Naive thymus-derived CD4-positive, alpha-beta T cell (primary cell): ENCODE measurements at places on chromosomes 6 and 20. TPM values are rescaled to one million over a fixed set of nuclear protein-coding genes. Genes with fewer than 3 reads are reported as not detected.

GRCh38 chr6:21593927-21594415, 420 bp downstream of the SOX4 start:
- no peak for DNase-seq

GRCh38 chr6:69398311-69398710, 398.5 kb downstream of the LMBRD1 start:
- DNase-seq, result no peak

DNA sequence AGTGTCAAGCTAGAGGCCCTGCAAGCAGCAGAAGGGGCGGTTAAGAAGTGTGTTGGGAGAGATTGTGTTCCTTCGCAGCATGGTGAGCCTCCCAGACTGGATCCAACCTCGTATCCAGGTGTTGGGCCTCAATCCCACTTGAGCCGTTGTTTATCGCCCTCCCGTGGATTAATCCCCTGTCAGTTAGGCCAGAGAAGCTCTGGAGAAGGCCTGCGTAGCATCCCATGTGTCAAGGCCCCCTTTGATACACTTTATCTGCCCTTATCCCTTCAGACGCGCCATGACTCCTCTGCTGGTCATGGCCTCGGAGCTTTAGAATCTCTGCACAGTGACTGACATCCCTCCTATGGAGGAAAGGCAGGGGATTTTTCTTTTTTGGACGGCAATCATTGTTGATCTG, 181.0 kb downstream of the ZFP64 start:
- DNase-seq, result no peak

GRCh38 chr20:54293526-54293925, 85.6 kb downstream of the PFDN4 start:
- DNase-seq, result no peak

GRCh38 chr20:4813863-4814695, 92.4 kb downstream of the PRND start:
- peak; percentile 84 for DNase-seq

GRCh38 chr6:41814629-41815028, 27.1 kb downstream of the TOMM6 start:
- no peak for DNase-seq

DNA sequence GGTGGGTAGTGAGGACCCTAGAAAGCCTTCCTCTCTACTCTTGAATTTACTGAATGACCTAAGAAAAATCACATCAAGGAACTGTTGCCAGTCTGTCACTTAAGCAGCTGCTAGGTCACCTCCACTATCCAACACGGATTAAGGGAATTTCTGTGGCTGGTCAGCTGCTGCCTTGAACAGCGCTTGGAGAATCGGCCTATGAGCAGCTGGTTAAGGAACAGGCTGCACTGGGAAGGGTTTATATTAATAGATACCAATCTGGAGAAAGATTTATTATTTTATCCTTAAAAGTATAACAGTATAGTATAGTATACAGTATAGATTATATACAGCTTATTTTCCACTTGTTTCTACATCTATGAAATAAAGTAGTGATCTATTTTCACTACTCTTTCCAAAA, 6.5 kb downstream of the PTPRK start:
- DNase-seq, result no peak

DNA sequence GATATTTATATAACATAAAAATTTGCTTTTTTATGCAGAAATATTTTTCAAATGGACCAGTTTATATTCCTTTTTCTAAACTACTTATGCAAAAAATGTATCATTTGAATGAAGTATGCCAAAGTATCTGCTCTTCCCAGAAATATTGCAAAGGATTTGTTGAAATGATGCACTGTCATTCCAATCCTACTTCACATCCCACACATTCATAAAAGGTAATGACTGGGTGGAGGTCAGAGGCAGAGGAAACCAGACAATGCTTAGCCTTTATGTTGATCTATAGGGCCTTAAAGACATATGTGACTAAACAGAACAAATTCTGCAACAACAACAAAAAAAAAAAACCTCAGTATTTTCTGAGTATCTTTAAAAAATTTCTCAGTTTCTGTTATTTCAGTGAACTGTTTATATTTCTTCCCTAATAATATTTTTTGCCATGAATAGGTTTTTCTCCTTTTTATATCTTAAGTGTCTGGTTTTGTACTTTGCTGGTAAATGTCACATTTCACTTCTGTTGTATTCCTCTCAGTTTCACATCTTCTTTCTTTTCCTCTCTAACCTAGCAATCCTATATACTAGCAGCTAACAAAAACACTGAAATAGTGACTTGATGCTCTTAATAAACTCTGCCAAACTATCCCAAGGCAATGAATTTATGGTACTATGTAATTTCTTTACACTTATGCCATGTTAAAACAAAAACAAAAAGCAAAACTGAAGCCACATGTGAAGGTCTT, 374.1 kb downstream of the BCKDHB start:
- DNase-seq, result no peak

- no peak for DNase-seq
Observed at GRCh38 chr20:32537657-32538525, 47.2 kb downstream of the NOL4L start.

DNA sequence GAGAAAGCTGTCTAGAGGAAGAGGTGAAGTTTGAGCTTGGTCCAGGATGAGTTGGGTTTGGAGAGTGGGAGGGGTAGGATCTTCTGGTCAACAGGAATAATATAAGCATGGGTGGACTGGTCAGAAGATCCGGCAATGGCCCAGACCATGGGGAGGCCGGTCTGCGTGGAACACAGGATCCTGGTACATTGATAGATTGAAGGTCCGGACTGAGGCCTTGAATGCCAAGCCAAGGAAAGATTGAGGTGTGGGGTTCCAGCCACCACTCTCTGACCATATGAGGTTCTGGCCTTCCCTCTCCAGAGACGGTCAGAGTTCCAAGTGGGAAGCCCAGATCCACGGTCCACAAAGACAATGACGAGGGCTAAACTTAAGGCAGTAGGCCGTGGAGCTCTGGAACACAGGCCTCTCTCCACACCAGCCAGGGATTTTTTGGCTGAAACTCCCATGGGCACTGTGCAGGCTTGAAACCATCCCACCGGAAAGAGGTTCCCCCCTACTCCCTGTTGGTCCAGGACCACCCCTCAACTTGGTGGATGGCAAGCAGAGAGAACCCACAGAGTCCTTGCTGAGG, 3.2 kb downstream of the MDFI start:
- no peak for DNase-seq

DNA sequence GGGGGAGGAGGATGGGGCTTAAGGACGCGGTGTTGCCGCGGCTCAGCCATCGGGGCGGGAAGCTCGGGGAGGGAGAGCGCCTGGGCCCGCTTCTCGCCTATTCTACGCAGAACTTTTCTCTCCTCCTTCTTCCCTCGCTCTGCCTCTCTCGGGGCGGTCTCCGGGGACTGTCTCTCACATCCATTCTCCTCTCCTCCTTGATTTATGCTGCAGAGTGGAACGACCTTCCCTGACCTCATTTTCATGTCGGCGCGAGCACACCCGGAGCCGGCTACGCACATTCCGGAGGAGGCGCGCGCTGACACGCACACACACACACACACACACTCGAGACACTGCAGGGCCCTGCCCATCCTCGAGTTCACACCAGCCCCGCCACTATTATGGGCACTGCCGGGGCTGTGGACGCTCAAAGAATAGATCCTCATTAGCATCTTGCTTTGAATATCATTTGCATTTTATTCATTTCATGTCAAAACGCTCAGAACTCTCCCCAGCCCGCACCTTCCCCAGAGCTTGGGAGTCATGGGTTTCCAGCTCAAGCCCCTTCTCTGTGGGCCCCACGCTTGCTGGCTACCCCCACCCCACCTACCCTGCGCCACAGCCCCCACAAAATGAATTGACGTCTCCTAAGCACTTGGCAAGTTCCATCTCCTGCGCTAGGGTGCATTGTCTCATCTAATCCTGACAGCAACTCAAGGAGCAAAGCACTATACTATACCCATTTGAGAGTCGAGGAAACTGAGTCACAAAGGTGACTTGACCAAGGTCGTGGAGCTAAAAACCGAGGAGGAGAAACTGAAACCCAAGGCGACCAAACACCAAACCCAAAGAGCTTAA, 36.8 kb downstream of the NCR2 start:
- peak; percentile 14 for DNase-seq

DNA sequence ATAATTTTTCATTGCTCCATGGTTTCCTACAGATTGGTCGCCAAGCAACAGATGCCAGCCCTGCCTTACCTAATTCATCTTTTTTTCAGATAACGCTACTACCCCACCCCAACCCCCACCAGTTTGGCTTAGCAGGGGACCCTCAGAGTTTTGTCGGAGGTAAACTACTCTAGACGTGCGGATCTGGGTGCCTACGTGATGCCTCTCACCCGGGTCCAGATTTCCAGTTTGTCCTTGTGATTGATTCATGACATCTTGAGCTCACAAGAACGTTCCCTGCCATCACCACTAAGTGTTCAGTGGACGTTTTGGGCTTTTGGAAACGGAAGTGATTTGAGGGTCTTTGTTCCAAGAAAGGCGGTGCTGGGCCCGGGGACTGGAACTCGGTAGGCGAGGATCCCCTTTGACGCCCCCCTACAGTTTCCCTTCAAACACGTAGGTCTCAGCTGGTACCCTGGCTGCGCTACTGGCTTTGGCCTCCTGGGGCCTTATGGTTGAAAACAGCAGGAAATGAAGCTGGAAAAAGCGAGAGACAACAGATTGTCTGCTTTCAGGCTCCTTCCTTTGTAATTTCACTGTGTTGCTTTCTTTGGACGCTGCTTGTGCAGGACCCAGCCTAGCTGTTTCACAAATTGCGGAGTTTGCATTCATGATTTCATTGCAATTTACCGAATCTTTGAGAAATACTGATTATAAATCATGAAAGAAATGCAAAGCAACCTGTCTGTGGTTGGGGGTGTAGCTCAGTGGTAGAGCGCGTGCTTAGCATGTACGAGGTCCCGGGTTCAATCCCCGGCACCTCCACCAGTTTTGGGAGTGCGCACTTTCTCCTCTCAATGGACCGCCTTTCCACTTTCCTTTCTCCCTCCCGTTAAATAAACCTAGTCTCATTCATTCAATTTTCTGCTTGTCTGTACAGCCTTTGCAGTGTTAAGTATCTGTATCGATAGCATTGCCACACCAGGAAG, 81.0 kb downstream of the GPX5 start:
- DNase-seq, result peak; percentile 38

CTCFL gene
- not detected for total RNA-seq

DNA sequence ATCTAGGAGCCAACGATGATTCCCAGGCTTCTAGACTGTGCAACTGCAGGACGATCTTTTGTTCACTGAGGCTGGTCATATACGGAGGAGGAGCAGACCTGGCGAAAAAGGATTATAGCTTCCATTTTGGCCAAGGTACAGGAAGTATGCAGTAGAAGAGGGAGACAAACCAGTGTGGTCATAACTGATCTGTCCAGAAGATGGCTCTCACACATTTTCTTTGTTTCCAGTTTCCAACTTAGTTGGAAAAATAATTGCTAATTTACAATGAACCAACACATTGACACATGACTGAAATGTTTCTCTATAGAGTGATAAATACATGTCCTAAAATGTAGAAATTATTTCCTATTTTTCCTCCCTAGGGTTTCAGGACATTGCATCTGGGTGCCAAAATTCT, 364.1 kb upstream of the BTBD3 start:
- DNase-seq, result no peak

GRCh38 chr6:169604076-169604475, 97.8 kb downstream of the WDR27 start:
- DNase-seq, result no peak

GRCh38 chr6:99233219-99233618, 116.3 kb downstream of the FAXC start:
- no peak for DNase-seq

DNA sequence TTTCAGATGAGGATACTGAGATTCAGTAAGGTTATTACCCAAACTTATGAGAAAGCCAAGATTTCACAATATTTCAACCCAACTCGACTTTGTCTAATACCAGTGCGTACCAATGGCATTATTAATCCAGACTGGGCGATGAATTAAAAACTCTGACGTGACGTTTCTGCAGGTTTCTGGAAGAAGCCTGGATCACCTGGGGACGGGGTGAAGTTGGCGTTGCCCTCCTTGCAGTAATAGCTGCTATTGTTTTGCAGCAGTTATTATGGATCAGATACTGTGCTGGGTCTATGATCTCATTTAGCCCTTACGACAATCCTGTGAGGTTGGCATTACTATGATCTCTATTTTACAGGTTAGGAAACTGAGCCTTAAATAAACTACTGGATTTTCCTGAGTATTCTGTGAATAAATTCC, 569 bp upstream of the CDC5L start:
- peak; percentile 3 for DNase-seq

- no peak for DNase-seq
Observed at GRCh38 chr6:133245422-133245903, 4.3 kb downstream of the EYA4 start.

- no peak for DNase-seq
Observed at GRCh38 chr6:142444376-142444775, 142.6 kb downstream of the ADGRG6 start.

DNA sequence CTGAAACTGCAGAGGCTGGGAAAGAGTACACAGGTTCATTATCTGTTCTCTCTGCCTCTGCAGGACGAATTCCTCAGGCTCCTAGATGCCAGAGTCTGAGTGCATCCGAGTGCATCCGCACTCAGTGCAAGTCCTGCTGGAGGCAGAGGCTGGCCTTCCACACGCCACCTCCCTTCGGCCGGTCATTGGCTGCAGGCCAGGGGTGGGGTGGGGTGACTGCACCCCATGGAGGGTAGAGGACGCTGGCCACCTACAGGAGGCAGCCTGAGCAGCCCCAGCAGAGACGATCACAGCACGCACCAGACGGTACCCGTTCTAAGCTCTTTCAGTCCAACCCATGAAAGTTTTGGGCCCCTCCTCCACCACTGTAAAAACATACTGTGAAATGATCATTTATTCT, 11.7 kb downstream of the SFT2D1 start:
- no peak for DNase-seq

- DNase-seq, result no peak
Observed at GRCh38 chr6:10177704-10178103, 237.2 kb downstream of the TFAP2A start.

DNA sequence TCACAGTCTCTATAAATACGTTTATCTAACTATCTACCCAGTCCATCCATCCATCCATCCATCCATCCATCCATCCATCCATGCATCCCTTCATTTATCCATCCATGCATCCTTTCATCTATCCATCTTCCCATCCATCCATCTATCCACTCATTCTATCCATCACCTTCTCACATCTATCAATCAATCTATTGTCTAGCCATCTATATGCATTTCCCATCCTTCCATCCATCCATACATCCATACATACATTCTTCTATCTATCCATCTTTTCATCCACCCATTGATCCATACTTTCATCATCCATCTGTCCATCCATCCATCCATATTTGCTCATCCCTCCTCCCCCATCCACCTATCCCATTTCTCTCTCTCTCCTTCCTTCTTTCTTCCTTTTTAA, 51.6 kb upstream of the CTNNBL1 start:
- DNase-seq, result no peak
